Stimulated activated CD8-positive, alpha-beta memory T cell treated with anti-CD3 and anti-CD28 coated beads, Interleukin-4, amount 100 ng/mL, for 1 hour (primary cell): ENCODE measurements at places on chromosomes 6 and 20.

DNA sequence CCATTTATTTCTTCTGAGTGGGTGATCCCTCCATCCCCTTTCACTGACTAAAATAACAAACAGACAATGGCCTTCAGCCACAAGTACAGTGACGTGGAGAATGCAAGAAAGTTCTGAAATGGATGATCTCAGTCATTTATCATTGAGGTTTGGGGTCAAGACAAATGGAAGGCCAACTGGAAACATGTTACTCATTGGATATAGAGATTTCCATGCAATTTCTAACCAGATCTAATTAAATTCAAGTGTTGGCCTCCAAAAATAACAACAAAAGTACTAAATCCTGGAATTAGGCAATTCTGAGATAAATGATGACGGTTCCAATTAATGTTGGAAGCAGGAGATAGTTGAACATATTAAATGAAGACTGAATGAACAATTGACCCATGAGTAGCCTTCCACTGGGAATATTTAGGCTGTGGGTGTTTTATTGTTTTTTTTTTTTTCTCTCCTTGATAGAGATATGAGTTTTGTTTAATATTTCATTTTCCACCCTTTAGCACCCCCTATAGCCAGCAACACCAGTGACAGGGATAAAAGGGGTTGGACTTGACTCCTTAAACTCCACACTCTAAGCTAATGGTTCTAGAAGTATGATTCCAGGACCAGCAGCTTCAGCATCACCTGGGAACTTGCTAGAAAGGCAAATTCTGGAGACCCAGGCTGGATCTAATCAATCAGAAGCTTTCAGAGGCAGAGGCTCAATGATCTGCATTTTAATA is 112.8 kb downstream of the BCAS1 start:
- no peak for DNase-seq

DNA sequence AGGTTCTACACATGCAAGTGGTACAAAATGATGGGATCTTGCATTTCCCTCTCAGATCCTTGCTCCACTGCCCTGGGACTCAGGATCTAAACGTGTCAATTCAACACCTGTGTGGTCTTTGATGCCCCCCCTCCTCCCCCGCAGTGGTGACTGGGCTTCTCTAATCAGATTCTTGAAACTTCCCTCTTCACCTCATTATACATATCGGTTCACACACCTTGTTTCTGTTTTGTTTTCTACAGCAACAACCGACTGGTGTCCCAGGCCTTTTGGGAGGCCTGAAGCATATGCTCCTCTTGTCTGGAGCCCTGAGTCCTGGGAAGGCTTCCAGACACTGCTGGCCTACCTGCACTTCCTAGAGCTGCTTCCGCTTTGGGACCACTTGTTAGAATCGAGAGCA is 20.0 kb downstream of the SAMD3 start:
- DNase-seq: no peak

DNA sequence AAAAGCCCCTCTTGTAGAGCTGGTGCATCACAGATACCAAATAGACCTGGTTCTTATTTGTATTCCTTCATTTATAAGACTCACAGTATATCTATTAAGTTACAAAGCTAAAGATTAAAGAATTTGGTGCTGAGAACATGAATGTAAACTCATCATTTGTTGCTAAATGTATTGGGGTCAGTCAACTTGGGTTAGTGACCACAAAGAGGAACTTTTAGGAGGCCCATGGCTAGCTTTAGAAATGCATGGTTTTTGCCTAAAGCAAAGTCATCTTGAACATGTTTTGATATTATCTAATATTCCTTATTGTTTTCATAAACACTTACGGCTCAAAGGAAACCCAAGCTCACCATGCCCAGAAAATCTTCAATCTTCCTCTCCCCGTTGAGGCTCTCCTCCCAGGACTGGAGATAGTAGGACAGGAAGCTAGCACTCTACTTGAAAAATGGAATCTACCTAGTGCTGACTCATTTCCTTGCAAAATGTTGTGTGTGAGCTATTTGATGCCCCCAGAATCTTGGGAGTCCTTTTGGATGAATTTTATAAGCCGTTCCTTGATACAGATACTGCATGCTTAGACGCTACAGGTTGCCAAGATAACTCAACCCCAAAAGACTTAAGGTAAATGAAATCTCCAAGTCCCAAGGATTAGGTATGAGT is 121.4 kb downstream of the BMP2 start:
- no peak for DNase-seq

- DNase-seq: no peak
These were observed 34.2 kb upstream of the KCNK5 start for GRCh38 chr6:39263303-39264037.

- peak; percentile 44 for DNase-seq
These were observed 77.1 kb downstream of the SGK1 start for GRCh38 chr6:134240665-134241431.

GRCh38 chr6:30530014-30530413 is 26.3 kb downstream of the GNL1 start:
- DNase-seq: no peak

DNA sequence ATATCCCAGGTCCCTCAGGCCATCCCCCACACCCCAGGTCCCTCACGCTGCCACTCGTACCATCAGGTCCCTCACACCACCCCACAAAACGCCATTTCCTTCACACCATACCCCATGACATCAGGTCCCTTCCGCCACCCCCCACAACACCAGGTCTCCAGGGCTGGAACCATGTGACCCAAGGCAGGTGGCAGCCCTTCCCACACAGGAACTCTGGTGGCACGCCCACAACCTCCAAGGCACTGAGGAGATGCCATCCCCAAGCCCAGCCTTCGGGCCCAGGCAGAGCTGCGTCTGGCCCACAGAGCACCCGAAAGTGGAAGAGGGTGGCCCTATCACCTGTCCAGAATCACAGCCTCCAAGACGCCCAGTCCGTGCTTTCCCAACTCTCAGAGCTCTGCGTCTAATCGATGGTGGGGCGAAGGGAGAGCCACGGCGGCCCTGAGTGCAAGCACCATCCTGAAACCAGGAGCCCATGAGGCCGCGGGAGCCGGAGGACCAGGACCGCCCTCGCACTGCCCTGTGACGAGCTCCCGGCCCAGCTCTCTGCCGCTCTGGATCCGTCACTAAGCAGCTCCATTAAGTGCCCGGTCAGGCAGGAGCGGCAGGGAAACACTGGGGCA is 12.7 kb downstream of the TAF4 start:
- no peak for DNase-seq

DNA sequence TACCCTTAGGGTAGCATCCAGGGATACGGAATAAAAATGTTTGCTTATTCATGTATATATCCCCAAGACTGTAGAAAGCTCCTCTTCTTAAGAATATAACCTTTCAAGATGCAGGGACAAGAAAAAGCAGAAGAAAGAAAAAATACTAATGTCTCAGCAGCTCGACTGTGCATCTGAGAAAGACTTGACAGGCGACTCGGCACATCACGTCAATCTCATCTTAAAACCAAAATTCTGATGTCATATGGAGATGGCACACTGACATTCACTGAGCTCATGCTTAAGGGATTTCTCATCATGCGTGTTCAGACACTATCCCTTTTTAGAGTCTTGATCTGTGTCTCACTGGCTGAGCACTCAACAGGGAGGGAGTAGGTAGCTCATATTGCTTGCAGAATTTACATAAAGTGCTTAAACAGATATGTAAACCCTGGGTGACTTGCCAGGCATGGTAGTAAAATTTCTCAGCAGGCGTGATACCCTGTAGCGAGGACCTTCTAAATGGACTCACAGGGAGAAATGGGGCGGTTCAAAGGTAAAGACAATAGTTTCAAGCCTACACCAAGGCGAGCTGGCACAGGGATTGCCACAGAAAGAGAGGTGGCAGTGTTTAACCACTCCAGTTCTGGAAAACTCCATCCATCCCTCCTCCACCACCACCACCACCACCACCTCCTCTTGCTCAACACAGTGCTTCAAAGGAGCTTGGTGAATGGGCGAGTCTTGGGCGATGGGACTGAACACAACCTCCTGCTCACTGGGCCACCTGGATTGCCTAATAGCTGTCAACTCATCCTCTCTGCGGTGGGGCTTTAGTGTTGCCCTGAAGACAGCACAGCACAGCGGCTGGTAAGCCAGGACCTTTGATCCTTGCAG is 330.5 kb downstream of the TFAP2A start:
- no peak for DNase-seq

DNA sequence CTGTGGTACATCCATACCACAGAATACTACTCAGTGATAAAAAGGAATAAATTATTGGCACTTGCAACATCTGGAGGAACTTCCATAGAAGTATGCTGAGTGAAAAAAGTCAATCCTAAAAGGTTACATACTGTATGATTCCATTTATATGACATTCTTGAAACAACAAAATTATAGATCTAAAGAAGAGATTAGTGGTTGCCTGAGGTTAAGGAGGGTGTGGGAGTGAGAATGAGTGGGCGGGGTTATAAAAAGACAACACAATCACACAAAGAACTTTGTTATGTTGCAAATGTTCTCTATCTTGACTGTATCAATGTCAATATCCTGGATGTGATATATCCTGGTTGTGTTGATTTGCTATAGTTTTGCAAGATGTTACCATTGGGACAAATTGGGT is 21.2 kb downstream of the SNRPB start:
- DNase-seq: no peak

GRCh38 chr20:12989586-12990115 is 19.1 kb upstream of the SPTLC3 start:
- no peak for DNase-seq

DNA sequence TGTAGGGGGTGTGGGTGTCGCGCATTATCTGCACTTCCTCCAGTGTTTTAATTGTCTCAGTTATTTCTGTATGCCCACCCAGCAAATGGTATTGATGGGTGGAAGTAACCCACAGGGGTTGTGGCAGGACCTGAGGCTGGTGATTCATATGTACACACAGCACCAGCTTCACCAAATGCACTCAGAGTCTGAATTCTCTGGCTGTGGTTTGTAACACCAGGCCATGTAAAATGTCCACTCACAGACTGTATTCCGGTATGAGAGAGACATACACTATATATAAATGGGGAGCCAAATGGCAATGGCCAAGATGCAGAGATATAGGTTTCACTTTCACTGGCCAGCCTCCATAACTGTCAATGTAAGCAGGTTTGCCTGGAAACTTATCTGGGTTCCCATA is 76.3 kb upstream of the FBXL4 start:
- DNase-seq: no peak

DNA sequence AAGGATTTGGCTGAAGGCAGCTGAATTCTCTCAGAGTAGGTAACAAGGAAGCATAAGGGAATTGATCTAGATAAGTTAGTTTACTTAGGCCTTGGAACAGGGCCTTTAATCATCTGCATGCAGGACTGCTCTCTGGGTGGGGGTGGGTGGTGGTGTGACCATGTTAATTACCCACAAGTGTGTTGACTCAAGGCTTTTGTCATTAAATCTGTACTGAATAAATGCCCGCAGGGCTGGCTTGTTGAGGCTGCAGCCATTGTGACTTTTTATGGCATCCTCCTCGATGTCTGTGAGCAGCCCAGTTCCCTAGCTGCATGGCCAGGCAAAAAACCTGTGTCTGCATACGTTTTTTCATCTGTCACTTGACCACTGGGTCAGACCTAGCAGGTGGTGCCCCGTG is 63.5 kb upstream of the ASCC3 start:
- DNase-seq: no peak

- DNase-seq: no peak
These were observed 40.6 kb downstream of the SPATA2 start for GRCh38 chr20:49874696-49875095.

GRCh38 chr20:18739751-18740166 is 73.8 kb upstream of the SCP2D1 start:
- DNase-seq: no peak

DNA sequence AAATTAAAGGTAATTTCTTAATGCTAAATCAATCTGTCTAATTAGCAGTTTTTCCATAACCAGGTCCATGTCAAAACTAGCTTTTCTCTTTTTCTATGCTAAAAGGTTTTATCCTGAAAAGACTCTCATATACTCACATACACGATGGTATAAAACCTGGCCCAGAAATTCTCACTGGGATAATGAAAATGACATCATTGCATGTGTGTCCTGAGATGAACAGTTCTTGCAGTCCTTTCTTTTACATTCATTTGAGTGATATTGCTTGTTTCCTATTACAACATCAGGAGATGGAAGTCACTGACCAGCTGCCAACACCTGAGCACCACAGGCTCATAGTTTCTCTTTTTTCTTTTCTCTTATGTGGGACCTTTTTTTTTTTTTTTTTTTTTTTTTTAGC is 7.9 kb upstream of the PRELID3B start:
- DNase-seq: no peak

GRCh38 chr6:28215425-28215824 is 9.7 kb upstream of the ZSCAN9 start:
- no peak for DNase-seq

DNA sequence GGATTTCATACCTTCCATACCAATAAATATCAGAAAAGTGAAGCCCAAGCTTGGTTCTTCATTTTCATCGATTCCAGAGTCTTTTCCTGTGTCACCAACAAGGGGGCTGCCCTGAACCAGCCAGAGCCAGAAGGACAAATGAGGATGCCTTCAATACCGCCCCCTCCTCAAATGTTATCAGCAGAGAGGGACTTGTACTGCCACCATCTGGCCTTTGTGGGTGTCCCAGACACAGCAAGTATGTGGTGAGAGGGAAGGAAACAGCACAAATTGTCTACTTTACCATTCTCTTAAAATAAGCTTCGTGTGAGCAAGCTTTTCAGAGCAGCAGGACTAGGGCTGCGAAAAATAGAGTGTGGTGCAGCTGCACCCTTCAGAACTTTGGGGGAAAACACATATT is 165.3 kb downstream of the SOBP start:
- no peak for DNase-seq

DNA sequence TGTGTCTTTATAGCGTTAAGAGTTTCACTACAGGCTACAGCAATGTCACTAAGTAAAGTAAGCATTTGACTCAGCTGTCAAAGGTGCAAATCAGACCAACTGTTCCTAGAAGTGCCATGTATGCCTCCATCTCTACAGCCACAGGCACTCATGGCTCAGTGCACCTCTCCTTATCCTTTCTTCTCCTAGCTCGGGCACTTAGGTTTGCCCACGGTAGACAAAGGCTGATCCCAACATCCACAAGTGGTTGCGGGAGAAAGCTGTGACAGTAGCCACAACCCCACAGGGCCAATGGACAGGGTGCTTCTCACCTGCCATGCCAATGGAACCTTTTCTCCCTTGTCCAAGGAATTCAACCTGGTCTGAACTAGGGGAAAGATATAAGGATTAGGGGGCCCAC is 228.5 kb upstream of the EXOC2 start:
- DNase-seq: no peak

GRCh38 chr20:39835130-39835842 is 853.8 kb downstream of the MAFB start:
- DNase-seq: no peak

DNA sequence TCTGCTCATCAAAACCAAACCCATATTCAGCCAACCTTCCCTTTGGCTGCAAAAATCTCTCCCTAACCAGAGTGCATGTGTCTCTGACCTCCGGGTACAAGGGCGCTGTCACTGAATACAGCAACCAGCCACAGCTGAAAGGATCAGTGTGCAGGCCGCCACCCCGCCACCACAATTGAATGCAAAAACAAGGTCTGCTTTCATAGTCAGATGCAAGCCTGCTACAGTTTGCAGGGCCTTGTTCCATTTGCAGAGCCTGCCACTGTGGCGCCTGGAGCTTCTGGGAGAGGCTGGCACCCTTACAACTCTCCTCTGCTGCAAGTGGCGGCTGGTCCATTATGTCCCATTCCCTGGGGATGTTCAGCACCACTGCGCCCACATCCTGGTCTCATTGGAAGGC is 23.5 kb downstream of the MDGA1 start:
- DNase-seq: no peak
